ENCODE measurements at places on chromosomes 6 and 20.

GRCh38 chr20:56465997-56466396 is 2.4 kb upstream of the RTF2 start:
- DNase-seq = no peak

GRCh38 chr20:1374246-1374645 is 18.6 kb downstream of the FKBP1A start:
- DNase-seq = no peak

DNA sequence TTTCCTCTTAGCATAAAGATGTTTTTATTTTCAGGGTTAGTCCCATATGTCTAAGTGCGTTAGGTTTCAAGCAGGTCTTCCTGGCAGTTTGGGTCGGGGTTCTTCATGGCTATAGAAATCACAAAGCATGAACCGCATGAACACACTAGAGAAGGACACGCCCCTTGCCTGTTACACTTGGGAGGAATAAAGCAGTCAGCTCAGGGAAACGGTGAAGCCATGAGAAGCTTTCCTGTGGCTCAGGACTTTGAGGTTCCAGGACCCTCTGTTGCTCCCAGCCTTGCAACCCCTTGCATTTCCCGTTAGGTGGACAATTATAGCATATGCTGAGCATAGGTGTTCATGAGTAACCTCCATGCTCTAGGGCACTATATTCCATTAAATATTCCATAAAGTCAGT is 96.7 kb downstream of the SYCP2 start:
- no peak for DNase-seq

DNA sequence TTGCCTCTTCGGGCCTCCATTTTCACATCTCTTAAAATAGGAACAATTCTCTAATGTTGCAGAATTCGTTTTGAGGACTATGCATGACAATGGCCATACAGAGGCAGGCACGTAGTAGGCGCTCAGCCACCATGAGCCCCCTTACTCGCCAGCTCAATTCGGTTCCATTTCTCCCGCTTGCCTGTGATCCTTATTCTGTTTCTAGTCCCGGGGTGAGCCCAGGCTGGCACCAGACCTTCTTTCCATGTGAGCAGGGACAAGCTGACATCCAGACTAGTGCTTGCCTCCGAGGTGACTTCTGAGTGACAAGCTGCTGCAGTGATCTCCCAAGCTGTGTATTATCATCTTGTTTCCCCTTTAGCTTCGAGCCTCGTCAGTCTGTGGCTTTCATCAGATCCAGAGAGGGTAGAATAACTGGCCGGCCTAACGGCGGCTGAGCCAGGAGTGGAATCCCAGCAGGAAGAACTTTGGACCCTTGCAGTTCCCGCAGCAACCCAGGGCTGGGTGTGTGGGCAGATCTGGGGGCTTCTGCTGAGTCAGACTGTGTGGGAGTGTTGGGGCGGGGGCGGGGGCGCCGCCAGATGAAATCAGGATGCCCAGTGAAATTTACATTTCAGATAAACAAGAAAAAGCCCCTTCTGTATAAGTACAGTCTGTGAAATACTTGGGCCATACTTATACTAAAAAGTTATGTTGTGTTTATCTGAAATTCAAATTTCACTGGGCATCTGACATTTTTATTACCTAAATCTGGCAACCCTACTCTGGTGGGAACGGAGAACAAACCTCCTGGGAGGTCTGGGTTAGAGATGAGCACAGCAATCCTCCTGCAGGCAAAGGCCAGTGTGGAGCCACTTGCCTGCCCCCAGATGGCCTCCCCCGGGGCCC is 10.9 kb downstream of the BANF2 start:
- no peak for DNase-seq

DNA sequence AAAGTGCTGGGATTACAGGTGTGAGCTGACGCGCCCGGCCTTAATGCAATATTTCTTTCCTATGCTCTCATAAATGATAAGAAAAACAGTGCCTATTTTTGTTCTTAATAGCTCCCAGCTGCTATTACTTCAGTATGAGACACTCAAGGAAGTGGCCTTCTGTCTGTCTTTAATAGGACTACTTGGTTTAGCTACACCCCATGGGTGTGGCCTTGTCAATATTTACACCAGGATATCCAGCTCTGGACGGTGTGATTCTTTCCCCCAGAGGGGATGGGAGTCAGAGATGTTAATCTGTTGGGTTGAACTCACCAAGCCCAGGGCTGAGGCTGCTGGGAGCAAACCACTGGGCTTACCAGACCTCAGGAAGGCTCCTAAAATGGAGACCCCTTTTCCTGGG is 134.2 kb downstream of the CEP57L1 start:
- DNase-seq = no peak

- DNase-seq = no peak
These were observed 8.3 kb upstream of the TIAM2 start for GRCh38 chr6:154986787-154987235.

DNA sequence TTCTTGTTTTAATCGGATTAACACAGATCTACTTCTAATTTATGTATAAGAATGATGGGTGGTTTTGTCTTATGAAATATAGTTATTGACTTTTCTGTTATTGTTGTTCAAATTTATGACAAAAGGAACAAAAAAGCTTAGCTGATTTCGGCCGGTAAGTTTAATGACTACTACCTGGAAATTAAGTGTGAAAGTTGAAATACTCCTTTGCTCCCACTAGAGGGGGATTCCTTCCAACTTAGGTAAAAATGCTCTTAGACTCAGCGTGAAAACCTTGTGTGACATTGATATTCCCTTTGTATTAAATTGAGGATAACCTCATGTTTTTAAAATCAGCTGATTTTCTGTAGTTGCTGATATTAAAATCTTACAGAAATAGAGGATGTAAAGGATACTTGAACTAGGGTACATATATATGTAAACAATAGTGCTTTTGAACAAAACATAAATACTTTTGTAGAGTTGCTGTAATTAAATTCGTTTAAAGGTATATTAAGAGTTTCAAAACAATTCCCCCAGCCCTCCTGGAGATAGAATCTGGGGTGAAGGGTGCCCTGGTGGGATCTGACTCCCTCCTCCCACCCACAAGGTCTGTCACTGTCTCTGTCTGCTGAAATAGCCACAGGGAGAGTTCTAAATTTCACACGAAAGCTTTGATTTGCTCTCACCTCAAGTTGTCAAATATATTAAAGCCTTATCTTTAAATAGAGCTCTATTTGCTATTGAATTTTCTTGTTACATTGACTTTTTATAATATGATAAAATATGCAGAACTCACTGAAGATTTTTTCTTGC is 257.5 kb downstream of the ARID1B start:
- no peak for DNase-seq

DNA sequence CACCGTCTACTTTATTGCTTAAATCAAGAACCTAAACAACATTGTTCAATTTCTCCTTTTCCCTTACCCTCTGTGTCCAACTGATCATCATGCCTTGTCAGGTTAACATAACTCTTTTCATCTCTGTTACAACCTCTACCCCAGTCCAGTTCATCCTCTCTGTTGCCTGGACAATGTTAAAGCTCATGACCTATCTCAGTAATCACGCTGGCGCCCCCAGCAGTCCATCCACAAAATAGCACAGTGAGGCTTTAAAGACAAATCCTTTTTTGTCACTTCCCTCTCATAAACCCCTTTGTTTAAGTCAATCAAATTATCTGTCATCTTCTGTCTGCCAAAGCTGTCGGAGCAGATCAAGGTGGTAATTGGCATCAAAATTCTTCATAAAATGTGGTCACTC is 140.1 kb downstream of the QKI start:
- DNase-seq = peak; percentile 20

DNA sequence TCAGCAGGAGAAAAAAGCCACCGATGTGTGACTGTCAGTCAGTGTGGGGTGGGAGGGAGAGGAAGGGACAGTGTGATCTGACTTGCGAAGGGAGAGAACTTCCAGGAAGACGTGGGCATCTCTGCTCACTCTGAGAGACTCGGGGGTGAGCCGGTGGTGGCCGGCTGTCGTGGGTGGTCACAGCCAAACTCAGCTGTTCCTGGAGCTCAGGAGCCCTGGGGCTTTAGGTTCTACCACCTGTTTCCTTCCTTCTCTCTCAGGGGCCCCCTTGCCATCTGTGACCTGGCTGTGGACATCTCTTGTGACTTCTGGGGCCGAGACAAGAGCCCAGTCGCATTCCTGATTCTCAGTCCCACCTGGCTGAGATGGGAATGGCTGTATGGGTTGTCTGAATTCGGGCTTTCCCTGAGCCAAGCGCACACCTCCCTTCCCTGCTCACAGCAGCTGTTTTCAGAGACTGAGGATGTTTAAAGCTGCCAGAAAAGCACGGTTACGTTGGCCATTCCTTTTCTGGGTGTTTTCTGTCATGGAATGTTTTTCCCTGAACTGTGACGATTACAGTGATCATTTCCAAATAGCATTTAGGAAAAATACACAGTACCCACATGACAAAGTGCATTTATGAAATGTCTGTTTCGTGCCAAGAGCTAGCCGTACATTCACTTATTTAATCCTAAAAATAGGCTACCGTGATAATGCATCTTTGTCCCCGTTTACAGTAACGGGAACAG is 36.5 kb downstream of the SYNJ2 start:
- no peak for DNase-seq

GRCh38 chr6:69090132-69090531 is 455.1 kb downstream of the ADGRB3 start:
- no peak for DNase-seq

All from activated CD4-positive, CD25-positive, alpha-beta regulatory T cell (primary cell).